Ureter (tissue), 1 donor: ENCODE measurements at places on chromosomes 12 and 14. TPM values are rescaled to one million over a fixed set of nuclear protein-coding genes. Genes with fewer than 3 reads are reported as not detected.
A peak's percentile ranks its signal among the peaks of the same experiment; 100 is the strongest.

- no peak for DNase-seq
Observed at GRCh38 chr12:3141339-3142321, 64.5 kb downstream of the TSPAN9 start.

DNA sequence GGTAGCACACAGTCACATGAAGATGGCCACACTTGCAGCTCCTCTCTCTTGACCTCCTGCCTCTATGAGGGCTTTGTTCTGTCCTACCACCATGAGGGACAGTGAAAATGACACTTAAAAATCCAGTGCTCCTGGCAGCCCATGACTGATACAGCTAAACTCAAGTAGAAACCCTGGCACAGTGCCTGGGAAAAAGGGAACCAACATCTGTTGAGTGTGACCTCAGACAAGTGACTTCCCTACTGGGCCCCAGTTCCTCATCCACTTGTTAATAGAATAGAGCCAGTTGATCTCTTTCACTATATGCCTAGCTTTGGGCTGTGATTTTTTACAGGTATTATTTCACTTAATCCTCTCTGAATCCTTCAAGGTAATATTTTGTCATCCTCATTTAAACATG, 4.8 kb downstream of the GUCY2C start:
- peak; percentile 56 for DNase-seq

DNA sequence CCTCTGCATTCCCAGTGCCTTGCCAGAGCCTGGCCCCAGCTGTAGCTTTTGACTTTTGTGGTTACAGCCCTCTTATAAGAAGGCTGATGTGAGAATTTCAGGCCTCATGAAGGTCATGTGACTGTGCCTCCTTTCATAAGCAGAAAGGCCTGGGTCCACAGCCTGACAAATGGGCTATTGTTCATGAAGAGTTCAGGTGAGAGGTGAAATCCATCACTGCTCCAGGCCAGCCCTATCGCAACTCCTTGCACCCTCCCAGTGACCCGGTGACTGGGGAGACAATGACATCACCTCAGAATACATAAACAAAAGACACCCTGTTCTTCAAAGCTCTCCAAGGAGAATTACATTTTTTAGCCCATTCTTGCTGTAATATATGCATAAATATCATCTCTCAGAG, 321.5 kb downstream of the PCNX1 start:
- no peak for DNase-seq

DNA sequence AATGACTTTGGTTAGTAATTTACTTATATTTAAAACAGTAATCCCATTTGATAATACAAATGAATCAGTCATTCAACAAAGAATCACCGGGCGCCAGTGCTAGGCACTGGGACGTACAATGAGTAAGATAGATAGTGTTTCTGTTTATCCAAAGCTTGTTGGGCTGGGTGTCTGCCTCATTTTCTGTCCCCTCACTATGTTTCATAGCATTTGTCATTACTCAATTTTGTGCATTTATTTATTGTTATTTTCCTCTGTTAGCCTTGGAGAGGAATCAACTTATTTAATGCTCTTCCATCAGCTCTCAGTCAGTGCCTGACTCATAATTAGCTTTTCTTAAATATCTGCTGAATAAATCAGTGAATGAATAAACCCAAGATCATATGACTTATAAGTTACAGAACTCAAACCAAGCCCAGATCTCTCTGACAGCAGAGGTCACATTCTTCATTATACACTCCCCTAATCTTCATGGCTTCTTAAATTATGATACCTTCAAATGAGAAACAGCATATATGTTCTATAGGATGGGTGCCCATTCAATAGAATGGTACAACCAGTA, 86.2 kb downstream of the TSPAN8 start:
- DNase-seq, result no peak

- no peak for DNase-seq
Observed at GRCh38 chr12:2291182-2291832, 238.5 kb downstream of the CACNA1C start.

DNA sequence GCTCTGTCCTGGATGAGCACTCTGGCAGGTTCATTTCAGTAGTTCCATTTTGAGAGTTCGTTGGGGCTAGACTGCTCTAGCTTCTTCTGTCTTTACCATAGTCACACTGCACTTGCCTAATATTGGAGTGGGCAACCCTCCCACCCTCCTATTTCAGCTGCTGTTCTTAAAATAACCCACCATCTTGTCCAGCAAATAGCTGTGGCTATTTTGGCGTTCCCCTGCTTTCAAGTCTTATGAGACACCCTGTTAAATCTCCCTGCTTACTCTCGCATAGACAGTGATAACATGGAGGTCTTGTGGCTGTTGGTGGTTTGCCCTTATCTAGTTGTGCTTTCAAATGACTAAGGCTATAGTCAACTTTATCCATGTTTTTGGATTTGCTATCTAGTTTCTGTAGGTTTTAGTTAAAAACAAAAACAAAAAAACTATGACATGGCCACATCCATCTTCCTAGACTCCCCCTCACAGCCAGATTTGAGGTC, 65.5 kb downstream of the LRP6 start:
- DNase-seq, result no peak

DNA sequence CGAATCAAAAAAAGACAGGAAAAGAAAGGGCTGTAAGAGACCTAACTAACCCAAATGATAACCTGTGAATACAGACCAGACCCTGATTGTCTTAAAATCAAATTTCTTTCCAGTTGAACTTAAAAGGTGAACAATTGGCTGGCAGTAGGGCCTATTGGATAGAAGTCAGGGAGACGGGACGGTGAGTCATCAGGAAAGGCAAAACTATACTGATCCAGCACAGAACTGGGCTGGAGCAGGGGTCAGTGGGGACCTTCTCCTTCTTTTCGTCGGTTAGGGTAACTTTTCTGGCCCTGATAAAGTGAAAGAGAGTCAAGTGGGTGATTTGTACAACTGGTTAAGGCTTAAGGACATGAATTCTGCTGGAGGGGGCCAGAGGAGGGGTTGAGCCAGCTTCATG, 84.9 kb upstream of the OTX2 start:
- DNase-seq, result no peak

Gene TGFB3
- total RNA-seq, result 315 TPM

DNA sequence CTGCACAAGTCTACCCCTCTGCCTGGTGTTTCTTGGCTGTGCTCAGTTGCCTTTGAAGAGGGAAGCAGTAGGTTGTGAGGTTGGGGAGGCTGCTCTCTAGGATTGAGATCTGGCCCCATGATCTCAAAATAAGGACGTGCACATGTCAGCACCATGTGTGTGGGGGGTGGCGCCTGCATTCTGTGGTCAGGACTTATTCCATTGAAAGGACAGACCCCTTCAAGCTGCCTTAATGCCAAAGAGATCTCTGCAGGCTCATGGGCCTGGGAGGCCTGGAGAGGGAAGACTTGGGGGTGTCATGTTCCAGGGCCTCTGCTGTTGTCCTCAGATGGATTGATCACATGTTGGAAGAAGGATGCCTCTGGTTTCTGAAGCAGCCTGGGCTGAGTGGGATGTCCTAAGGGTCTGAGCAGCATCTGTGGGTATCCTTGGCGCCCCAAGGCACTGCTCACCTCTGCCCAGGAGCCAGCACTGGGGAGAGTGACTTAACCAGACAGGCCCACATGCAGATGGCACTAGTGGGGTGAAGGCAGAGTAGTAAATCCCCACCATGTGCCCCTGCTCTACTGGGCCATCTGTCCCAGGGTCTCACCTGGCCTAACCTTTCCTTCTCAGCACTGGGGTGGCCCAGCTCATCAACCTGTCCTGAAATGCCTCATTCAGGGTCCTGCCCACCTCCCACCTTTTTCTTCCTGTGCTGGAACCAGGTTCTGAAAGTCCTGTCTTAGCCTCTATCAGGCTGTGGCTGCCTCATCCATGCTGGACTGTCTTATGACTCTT, 118.9 kb downstream of the ADGRD1 start:
- DNase-seq, result peak; percentile 29

Gene ADAMTS20
- not detected for total RNA-seq

GRCh38 chr14:26959972-26960660, 362.3 kb upstream of the NOVA1 start:
- DNase-seq, result no peak

DNA sequence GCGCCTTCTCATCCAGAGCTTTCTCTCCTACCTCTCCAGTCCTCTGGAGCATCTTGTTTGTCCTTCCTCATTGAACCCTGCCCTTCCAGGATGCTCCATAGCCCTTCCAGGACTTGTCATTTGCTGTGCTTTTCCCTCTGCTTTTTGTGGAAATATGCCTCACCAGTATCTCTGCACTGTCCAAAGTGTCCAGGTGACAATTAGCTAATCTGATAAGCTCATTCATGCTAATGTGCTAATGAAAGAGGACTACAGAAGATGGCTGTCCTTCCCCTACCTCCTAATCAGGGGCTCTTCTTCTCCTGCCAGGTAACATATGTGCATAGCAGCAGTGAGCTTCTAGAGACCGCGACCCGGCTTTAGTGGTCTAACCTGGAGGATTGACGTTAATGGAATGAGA, 58.4 kb upstream of the OTX2 start:
- no peak for DNase-seq

- peak; percentile 54 for DNase-seq
Observed at GRCh38 chr14:58072288-58073071, 79.5 kb downstream of the ARMH4 start.

DNA sequence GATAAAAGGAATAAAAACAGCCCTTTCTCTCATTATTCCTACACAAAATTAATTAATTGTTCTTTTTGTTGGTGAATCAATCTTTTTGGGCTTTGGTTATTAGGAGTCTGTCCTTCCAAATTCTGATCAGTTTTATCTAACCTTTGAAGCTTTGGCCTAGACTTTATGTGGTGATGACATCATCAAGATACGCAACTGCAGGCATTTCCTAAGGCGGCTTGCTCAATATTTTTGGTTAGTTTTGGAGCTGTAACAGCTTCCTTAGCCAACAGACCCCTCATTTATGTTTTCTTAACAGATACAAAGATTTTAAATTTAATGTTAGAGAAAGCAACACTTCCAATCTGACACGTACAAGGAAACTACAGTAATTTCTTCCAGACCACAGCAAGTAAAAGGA, 87.8 kb upstream of the PDE3A start:
- DNase-seq, result no peak

Gene PDE3A
- 6.5 TPM for total RNA-seq

Gene ARHGEF25
- total RNA-seq, result 41.5 TPM

Gene WNT1
- not detected for total RNA-seq

DNA sequence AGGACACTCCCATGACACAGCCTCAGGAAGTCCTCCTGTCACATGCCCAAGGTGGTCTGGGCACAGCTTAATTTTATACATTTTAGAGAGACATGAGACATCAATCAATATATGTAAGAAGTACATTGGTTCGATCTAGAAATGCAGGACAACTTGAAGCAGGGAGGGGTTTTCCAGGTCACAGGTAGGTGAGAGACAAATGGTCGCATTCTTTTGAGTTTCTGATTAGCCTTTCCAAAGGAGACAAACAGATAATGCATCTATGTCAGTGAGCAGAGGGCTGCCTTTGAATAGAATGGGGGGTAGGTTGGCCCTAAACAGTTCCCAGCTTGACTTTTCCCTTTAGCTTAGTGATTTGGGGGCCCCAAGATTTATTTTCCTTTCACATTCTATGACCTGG, 2.5 kb downstream of the HSPB8 start:
- no peak for DNase-seq

Gene LRRC9
- total RNA-seq, result 0.08 TPM

Gene RD3L
- total RNA-seq, result not detected

GRCh38 chr12:123250471-123251383, 17.5 kb downstream of the MTRFR start:
- DNase-seq, result peak; percentile 89

GRCh38 chr12:753611-754472, 1.5 kb downstream of the WNK1 start:
- DNase-seq, result peak; percentile 55

Gene CLEC1B
- not detected for total RNA-seq
